ENCODE measurements at places on chromosomes 3 and 15. TPM values are rescaled to one million over a fixed set of nuclear protein-coding genes. Genes with fewer than 3 reads are reported as not detected.

- no peaks in the 10 kb centered on the region for H3K36me3 ChIP-seq
- H3K4me3 ChIP-seq = no peak overlapping the region
- H3K27me3 ChIP-seq = no peaks in the 10 kb centered on the region
- DNase-seq = no peak
- H3K27ac ChIP-seq = no peak overlapping the region
These were observed 279.8 kb upstream of the ARRDC4 start for GRCh38 chr15:97680606-97681220.

GRCh38 chr15:45338417-45338816, 39.9 kb downstream of the GATM start:
- H3K4me1 ChIP-seq = no peaks in the 10 kb centered on the region
- H3K4me3 ChIP-seq = no peak overlapping the region
- H3K36me3 ChIP-seq = no peaks in the 10 kb centered on the region
- H3K27me3 ChIP-seq = no peaks in the 10 kb centered on the region
- no peak overlapping the region for H3K27ac ChIP-seq

DNA sequence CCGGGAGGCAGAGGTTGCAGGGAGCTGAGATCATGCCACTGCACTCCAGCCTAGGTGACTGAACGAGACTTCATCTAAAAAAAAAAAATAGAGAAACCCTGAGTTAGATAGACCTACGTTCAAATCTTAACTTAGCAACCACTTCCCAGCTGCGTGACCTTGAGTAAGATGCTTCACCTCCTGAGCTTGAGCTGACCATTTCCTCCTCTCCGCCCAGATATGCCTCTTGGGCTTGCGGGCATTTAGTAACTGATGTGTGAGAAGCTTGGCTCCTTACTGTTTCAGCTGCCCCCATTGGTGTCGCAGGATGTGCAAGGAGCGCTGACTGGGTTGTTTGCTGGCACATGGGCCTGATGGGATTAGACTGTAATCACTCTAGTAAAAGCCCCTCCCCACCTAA, 26.9 kb upstream of the ATG7 start:
- no peak overlapping the region for H3K4me3 ChIP-seq
- DNase-seq = no peak
- no peaks in the 10 kb centered on the region for H3K27me3 ChIP-seq

GRCh38 chr3:152128356-152128755, 140.4 kb upstream of the MBNL1 start:
- no peaks in the 10 kb centered on the region for H3K36me3 ChIP-seq
- H3K27ac ChIP-seq = no peak overlapping the region
- H3K4me3 ChIP-seq = no peak overlapping the region

- DNase-seq = no peak
- H3K27ac ChIP-seq = 0 out of 2 replicates have a peak overlapping the region, but pooled peaks have one; percentile 2
- no peak overlapping the region for H3K4me3 ChIP-seq
These were observed 117.2 kb downstream of the FNDC3B start for GRCh38 chr3:172156586-172156955.

GRCh38 chr3:184140436-184140835, 5.3 kb downstream of the EIF2B5 start:
- H3K27ac ChIP-seq = no peak overlapping the region
- H3K4me1 ChIP-seq = peaks cover 19% of the 10 kb centered on the region
- H3K4me3 ChIP-seq = no peak overlapping the region
- no peaks in the 10 kb centered on the region for H3K27me3 ChIP-seq

DNA sequence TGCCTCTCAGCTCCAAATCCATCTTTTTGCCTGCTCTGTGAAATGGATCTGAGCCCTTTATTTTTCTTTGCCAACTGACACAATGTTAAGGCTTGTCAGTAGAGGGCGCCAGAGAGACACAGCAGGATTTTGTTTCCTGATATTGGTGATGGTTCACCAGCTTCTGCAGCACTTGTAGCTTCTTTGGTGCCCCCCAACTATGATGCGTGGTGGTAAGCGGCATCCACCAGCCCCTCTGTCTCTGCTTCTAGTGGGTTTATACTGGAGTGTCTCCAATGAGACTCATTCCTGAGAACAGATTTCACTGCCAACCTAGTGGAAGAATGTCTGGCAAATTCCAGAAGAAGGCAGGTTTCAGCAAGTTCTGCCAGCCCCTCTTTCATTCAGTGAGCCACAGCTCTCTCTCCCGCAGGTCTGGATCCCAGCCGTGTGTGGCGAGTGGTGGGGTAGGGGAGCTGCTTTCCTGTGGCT, 471.9 kb upstream of the FRG2C start:
- no peaks in the 10 kb centered on the region for H3K4me1 ChIP-seq
- no peak overlapping the region for H3K4me3 ChIP-seq
- no peaks in the 10 kb centered on the region for H3K27me3 ChIP-seq

- H3K27ac ChIP-seq = no peak overlapping the region
- H3K27me3 ChIP-seq = no peaks in the 10 kb centered on the region
- H3K36me3 ChIP-seq = no peaks in the 10 kb centered on the region
- no peak for DNase-seq
- no peak overlapping the region for H3K4me3 ChIP-seq
These were observed 36.9 kb downstream of the TXNRD3 start for GRCh38 chr3:126618021-126618420.

DNA sequence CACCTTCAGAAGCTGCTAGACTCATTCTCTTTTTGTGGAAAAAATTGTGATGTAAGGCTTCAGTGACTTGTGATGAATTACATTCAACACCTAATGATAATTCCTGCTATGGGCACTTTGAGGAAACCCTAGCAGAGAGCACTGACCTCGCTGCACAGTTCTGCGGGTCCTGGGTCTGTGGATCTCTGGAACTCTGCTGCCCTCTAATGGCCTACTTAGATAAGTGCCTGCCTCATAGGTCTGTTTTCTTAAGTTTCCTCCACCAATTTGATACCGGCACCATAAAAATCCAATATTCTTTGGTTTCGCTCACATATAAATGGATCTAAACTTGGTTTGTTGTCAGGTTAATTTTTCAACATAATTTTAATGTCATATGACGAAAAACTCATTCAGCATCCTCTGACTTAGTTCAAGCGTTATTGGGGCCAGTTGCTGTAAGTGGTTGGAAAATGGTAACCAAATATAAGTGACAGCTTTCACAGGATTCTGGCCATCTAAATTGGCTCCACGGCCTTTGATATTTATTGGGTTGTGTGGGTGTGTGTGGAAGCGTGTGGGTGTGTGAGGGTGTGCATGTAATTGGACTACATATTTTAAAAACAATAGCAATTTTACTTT, 10.4 kb downstream of the SLITRK3 start:
- H3K36me3 ChIP-seq = no peaks in the 10 kb centered on the region
- no peaks in the 10 kb centered on the region for H3K4me1 ChIP-seq
- no peak overlapping the region for H3K27ac ChIP-seq
- H3K27me3 ChIP-seq = no peaks in the 10 kb centered on the region
- H3K4me3 ChIP-seq = no peak overlapping the region

- H3K36me3 ChIP-seq = no peaks in the 10 kb centered on the region
- H3K27me3 ChIP-seq = no peaks in the 10 kb centered on the region
- no peak overlapping the region for H3K27ac ChIP-seq
- no peak overlapping the region for H3K4me3 ChIP-seq
- H3K4me1 ChIP-seq = no peaks in the 10 kb centered on the region
- DNase-seq = no peak
These were observed 87.7 kb upstream of the DCLK3 start for GRCh38 chr3:36852071-36852470.

- H3K4me1 ChIP-seq = no peaks in the 10 kb centered on the region
- no peak overlapping the region for H3K4me3 ChIP-seq
- no peak overlapping the region for H3K27ac ChIP-seq
- H3K36me3 ChIP-seq = no peaks in the 10 kb centered on the region
These were observed 40.9 kb upstream of the ATP13A3 start for GRCh38 chr3:194527726-194528125.

DNA sequence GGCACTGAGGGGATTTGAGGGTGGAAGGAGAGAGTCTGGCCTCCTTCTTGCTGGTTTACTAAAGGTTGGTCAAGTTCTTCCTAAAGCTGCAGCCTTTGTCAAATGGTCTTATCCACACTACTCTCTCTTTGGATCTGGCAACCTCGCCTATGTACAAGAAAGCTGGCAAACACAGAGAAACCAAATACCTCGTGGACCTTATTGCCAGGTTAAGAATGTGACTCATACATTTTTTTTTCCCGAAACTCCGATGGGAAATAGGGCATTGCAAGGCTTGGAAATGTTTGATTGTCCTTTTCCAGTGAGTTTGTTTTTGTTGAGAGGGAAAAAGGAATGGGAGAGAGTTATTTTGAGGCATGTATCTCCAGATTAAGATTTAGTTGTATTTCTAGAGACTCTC, 13.9 kb downstream of the EOMES start:
- H3K27ac ChIP-seq = no peak overlapping the region
- no peaks in the 10 kb centered on the region for H3K36me3 ChIP-seq
- no peaks in the 10 kb centered on the region for H3K27me3 ChIP-seq
- no peaks in the 10 kb centered on the region for H3K4me1 ChIP-seq
- no peak overlapping the region for H3K4me3 ChIP-seq

- H3K4me3 ChIP-seq = no peak overlapping the region
- DNase-seq = no peak
- no peaks in the 10 kb centered on the region for H3K4me1 ChIP-seq
- no peak overlapping the region for H3K27ac ChIP-seq
These were observed 25.3 kb downstream of the SLC4A7 start for GRCh38 chr3:27458929-27459328.

GRCh38 chr3:31615071-31615875, 82.5 kb downstream of the STT3B start:
- no peak for DNase-seq
- H3K27ac ChIP-seq = no peak overlapping the region
- H3K4me3 ChIP-seq = no peak overlapping the region
- H3K4me1 ChIP-seq = peaks cover 9% of the 10 kb centered on the region
- peaks cover 5% of the 10 kb centered on the region for H3K36me3 ChIP-seq

DNA sequence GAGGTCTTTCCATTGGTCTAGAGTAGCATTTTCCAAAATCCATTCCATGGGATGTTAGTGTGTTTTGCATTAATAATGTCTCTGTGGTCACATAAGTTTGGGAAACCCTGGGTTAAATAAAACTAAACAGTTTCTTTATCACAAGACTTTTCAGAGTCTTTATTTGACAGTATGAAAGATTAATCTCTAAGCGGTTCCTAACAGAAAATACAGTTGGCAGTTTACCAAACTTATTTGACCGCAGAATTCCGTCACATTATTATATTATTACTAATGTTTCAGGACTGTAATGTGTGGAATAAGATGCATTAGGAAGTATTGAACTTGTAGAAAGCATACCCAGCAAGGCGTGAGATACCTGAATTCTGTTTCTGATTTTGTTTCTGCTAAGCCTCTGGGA, 71.5 kb upstream of the ADAMTSL3 start:
- H3K4me3 ChIP-seq = no peak overlapping the region
- H3K36me3 ChIP-seq = no peaks in the 10 kb centered on the region
- no peaks in the 10 kb centered on the region for H3K27me3 ChIP-seq
- H3K4me1 ChIP-seq = no peaks in the 10 kb centered on the region

GRCh38 chr15:54273928-54274327, 295.7 kb downstream of the UNC13C start:
- DNase-seq = no peak
- H3K36me3 ChIP-seq = no peaks in the 10 kb centered on the region
- H3K4me3 ChIP-seq = no peak overlapping the region
- H3K27me3 ChIP-seq = no peaks in the 10 kb centered on the region

- H3K4me1 ChIP-seq = peaks cover 17% of the 10 kb centered on the region
- no peaks in the 10 kb centered on the region for H3K27me3 ChIP-seq
- DNase-seq = no peak
These were observed 22.7 kb downstream of the IRAK2 start for GRCh38 chr3:10187290-10187876.

- no peak for DNase-seq
- H3K27me3 ChIP-seq = no peaks in the 10 kb centered on the region
- no peak overlapping the region for H3K27ac ChIP-seq
- no peaks in the 10 kb centered on the region for H3K36me3 ChIP-seq
- H3K4me3 ChIP-seq = no peak overlapping the region
- peaks cover 15% of the 10 kb centered on the region for H3K4me1 ChIP-seq
These were observed 22.2 kb downstream of the PSTPIP1 start for GRCh38 chr15:77017091-77017660.

- H3K36me3 ChIP-seq = no peaks in the 10 kb centered on the region
- DNase-seq = no peak
- H3K27ac ChIP-seq = no peak overlapping the region
- no peaks in the 10 kb centered on the region for H3K4me1 ChIP-seq
These were observed 42.7 kb upstream of the GOLIM4 start for GRCh38 chr3:168138421-168138820.

- H3K27me3 ChIP-seq = no peaks in the 10 kb centered on the region
- H3K4me3 ChIP-seq = no peak overlapping the region
- H3K36me3 ChIP-seq = no peaks in the 10 kb centered on the region
These were observed 198.3 kb downstream of the ERC2 start for GRCh38 chr3:56269755-56270535.

DNA sequence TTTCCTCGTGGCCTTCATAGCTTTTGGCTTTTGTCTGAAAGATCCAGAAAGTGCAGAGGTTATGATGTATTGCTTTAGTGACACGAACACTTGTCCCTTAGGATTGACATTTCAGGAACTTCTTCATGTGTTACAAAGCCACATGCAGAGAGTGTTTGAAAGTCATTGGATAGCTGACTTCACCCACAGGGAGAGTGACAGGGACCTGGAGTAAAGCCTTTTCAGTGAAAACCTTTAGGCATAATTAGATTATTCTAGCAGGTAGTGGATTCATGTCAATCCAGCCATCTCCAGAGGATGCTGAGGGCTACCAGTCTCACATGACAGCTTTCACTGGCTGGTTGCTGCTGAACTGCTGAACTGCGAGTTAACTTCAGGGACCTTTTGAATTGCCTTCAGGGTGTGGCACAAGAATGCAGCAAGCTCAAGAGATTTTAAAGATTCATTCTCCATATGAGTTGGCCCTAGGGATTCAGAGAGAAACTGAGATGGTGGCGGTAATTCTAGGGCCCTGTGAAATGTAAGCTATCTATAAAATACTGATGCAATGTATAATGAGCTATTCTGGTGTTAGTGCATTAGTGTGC, 267.0 kb upstream of the GOLIM4 start:
- H3K4me3 ChIP-seq = no peak overlapping the region
- peaks cover 21% of the 10 kb centered on the region for H3K27me3 ChIP-seq
- no peak for DNase-seq
- H3K27ac ChIP-seq = no peak overlapping the region
- no peaks in the 10 kb centered on the region for H3K4me1 ChIP-seq

DNA sequence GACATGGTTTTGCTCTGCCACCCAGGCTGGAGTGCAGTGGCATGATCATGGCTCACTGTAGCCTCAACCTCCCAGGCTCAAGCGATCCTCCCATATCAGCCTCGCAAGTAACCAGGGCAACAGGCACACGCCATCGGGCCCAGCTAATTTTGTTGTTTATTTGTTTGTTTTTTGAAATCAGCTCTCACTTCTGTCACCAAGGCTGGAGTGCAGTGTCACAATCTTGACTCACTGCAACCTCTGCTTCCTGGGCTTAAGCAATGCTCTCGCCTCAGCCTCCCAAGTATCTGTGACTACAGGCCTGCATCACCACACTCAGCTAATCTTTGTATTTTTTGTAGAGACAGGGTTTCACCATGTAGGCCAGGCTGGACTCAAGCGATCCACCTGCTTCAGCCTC, 26.3 kb upstream of the PLCH1 start:
- no peaks in the 10 kb centered on the region for H3K27me3 ChIP-seq
- no peak overlapping the region for H3K4me3 ChIP-seq
- peaks cover 7% of the 10 kb centered on the region for H3K36me3 ChIP-seq

Gene AMT
- 4.8 TPM for total RNA-seq

Gene CNTN3
- not detected for total RNA-seq

Gene PIERCE2
- 2.0 TPM for total RNA-seq

Gene TAGLN3
- 0.64 TPM for total RNA-seq

Gene PIF1
- 34.9 TPM for total RNA-seq

Gene MST1R
- total RNA-seq = 113 TPM

Gene KLHDC8B
- total RNA-seq = 10.4 TPM

Gene FAM107A
- not detected for total RNA-seq

Gene SCG3
- not detected for total RNA-seq

Gene LXN
- not detected for total RNA-seq

Gene INKA1
- total RNA-seq = 1.6 TPM

Gene CCR9
- not detected for total RNA-seq

Gene CTXN2
- not detected for total RNA-seq
